Ovary (tissue), 10 donors: ENCODE measurements at places on chromosomes 7 and 10. TPM values are rescaled to one million over a fixed set of nuclear protein-coding genes. Genes with fewer than 3 reads are reported as not detected.
A peak's percentile ranks its signal among the peaks of the same experiment; 100 is the strongest.

DNA sequence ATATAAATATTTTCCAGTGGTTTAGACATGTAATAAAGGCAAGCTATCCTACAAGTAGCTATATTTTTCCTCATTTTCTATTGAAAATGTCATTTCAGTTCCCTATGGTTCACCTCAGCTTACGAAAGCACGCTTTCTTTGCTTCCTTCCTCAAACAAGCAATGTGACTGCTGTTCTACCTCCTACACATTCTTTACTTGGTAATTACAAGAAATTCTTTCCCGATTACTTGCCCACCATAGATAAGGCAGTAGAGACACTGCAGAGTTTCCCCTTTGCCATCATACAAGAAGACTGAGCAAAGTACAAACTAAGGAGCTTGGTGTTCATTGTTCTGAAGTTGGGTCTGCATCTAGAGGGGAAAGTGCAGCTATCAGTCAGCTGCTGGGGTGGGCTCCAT, 249.4 kb downstream of the CRPPA start:
- H3K4me3 ChIP-seq: no peak overlapping the region
- DNase-seq: no peak
- no peaks in the 10 kb centered on the region for H3K27me3 ChIP-seq
- no peak overlapping the region for H3K27ac ChIP-seq
- no peaks in the 10 kb centered on the region for H3K36me3 ChIP-seq

DNA sequence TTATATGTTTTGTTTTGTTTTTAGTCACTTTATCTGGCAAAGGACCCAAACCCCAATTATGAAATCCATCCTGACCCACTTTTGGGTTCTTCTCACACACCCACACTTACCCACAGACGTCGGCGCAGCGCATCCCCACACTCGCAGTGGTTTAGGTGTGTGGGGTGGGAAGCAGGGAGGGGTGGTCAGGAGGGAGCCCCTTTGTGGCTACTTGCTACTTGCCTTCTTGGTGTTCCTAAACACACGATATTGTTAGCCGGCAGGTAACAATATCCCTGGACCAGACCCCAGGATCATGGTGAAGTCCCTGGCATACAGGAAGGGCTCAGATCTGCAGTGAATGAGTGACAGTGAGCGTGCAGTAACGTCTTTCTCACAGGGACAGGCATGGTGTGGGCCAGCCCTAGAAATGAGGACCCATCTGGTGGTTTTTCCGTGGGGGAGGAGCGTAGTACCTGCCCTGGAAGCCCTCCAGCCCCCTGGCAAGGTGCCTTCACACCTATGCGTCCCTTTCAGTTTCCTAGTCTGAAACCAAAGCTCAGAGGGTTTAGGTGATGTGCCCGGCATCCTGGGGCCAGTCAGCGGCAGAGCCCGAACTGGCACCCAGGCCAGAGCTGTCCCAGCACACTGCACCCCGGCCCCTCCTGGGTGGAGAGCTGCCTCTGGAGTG, 4.4 kb downstream of the SPOCK2 start:
- H3K4me1 ChIP-seq: peaks cover 12% of the 10 kb centered on the region
- no peak overlapping the region for H3K27ac ChIP-seq
- no peaks in the 10 kb centered on the region for H3K36me3 ChIP-seq
- no peaks in the 10 kb centered on the region for H3K27me3 ChIP-seq
- DNase-seq: no peak

- H3K27me3 ChIP-seq: no peaks in the 10 kb centered on the region
- peaks cover 16% of the 10 kb centered on the region for H3K4me1 ChIP-seq
- no peaks in the 10 kb centered on the region for H3K36me3 ChIP-seq
- DNase-seq: no peak
Observed at GRCh38 chr10:132493246-132493755, 44.3 kb upstream of the INPP5A start.

DNA sequence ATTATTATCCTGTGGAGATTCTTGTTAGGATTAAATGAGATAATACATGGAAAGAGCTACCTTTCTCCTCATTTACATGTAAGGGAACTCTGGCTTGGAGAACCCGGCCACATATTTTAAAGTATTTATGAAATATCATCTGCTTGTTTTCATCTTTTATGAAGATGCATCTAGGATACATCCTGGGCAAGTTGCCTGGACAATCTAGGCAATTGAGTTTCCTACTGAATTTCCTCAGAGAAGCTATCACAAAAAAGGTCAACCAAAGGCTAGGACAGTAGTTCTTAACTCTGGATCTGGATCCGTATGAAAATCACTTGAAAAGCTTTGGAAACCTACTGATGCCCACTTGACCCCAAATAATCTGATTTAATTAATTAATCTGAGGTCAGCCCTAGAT, 140.7 kb downstream of the MTPAP start:
- DNase-seq: no peak
- no peaks in the 10 kb centered on the region for H3K36me3 ChIP-seq
- H3K27me3 ChIP-seq: no peaks in the 10 kb centered on the region
- no peaks in the 10 kb centered on the region for H3K4me1 ChIP-seq

DNA sequence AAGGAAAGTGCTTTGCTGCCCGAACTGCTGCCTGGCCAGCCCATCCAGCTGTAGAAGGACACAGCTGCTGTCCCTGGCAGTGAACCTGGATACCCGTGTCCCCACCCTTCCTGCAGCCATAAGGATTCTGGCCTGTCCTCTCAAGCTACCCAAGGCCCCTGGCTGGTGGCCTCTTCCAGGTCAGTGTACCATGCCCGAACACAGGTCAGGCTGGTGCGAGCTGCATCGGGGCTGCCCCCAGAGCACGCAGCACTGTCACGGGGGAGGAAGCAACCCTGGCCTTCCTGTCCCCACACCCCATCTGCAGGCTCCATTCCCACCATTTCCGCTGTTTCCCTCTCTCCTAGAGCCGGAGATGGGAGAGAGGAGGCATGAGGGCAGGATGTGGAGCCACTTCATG, 30.5 kb upstream of the PWWP2B start:
- no peak overlapping the region for H3K4me3 ChIP-seq
- H3K27ac ChIP-seq: no peak overlapping the region
- DNase-seq: no peak
- no peaks in the 10 kb centered on the region for H3K36me3 ChIP-seq
- H3K4me1 ChIP-seq: no peaks in the 10 kb centered on the region

DNA sequence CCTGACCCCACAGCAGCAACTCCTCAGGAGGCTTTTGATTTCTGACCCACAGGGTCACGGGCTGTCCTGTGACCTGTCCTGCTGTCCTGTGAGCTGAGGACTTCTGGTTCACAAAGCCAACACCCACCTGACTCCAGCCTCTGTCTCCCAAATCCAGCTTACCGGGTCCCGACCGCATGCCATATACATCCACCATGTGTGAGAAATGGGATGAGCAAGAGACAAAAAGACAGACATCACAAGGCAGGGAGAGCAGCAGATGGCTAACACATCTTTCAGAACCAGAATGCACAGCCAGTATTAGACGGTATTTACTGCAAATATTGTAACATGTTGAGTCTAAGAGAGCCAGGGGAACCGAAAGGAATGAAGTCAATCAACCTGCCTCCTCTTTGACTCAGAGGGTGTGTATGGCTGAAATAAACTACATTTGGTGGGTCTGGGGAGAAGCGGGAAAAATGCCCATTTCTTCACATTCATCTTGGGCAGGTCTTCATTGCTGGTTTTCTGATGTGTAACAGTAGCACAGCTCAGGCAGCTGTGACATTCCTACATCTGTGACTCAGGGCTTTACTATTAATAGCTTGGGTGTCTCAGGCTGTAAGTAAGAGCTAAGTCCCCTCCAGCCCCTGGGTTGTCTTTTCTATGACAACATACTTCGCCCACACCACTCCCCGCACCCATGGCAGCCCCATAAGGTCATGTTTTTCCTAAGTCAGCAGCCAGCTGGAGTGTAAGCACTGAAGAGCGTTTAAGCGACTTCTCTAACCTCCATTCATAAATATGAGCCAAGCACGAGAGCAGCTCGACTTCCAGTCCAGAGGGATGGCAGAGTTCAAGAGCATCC, 25.0 kb downstream of the ABLIM1 start:
- no peaks in the 10 kb centered on the region for H3K27me3 ChIP-seq
- peak overlapping the region; percentile 20 for H3K27ac ChIP-seq
- H3K36me3 ChIP-seq: no peaks in the 10 kb centered on the region
- no peak overlapping the region for H3K4me3 ChIP-seq
- peaks cover 9% of the 10 kb centered on the region for H3K4me1 ChIP-seq
- peak; percentile 43 for DNase-seq

GRCh38 chr10:6842722-6843121, 262.6 kb upstream of the PRKCQ start:
- no peaks in the 10 kb centered on the region for H3K27me3 ChIP-seq
- no peak for DNase-seq
- H3K36me3 ChIP-seq: no peaks in the 10 kb centered on the region

- H3K36me3 ChIP-seq: no peaks in the 10 kb centered on the region
- H3K4me1 ChIP-seq: peaks cover 1% of the 10 kb centered on the region
- no peak overlapping the region for H3K4me3 ChIP-seq
- no peak overlapping the region for H3K27ac ChIP-seq
Observed at GRCh38 chr7:129742256-129742655, 130.7 kb downstream of the NRF1 start.

GRCh38 chr10:29112827-29113615, 175.8 kb upstream of the LYZL1 start:
- no peak for DNase-seq
- no peak overlapping the region for H3K27ac ChIP-seq
- no peaks in the 10 kb centered on the region for H3K4me1 ChIP-seq
- H3K27me3 ChIP-seq: no peaks in the 10 kb centered on the region
- H3K4me3 ChIP-seq: no peak overlapping the region
- H3K36me3 ChIP-seq: no peaks in the 10 kb centered on the region

DNA sequence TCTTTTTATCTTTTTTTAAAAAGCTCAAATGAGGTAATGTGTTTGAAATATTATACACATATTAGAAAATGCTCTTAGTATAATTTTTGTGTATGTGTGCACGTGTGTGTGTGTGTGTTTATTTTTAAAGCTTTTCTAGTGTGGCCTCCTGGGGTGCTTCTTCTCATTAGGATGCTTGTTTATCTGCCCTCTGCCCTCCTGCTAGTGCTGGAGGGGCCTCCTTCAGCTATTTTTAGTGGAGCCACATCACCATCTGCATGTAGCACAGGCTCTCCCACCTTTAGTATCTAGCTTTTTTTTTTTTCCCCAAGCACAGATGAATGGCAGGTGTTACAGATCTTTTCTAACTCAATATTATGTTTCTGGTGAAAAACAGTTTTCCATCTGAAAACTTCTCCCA, 155.7 kb upstream of the TMEM229A start:
- H3K36me3 ChIP-seq: no peaks in the 10 kb centered on the region
- no peak overlapping the region for H3K27ac ChIP-seq
- no peaks in the 10 kb centered on the region for H3K4me1 ChIP-seq
- no peaks in the 10 kb centered on the region for H3K27me3 ChIP-seq

- no peaks in the 10 kb centered on the region for H3K36me3 ChIP-seq
- no peak overlapping the region for H3K27ac ChIP-seq
- no peak for DNase-seq
- no peak overlapping the region for H3K4me3 ChIP-seq
- no peaks in the 10 kb centered on the region for H3K27me3 ChIP-seq
Observed at GRCh38 chr10:101672536-101672935, 22.4 kb downstream of the FBXW4 start.

- H3K4me3 ChIP-seq: no peak overlapping the region
- no peak for DNase-seq
- H3K4me1 ChIP-seq: no peaks in the 10 kb centered on the region
- H3K27me3 ChIP-seq: peaks cover 2% of the 10 kb centered on the region
- H3K36me3 ChIP-seq: no peaks in the 10 kb centered on the region
- H3K27ac ChIP-seq: no peak overlapping the region
Observed at GRCh38 chr10:77784856-77785255, 141.7 kb downstream of the DLG5 start.

- no peak overlapping the region for H3K27ac ChIP-seq
- no peak for DNase-seq
- H3K36me3 ChIP-seq: no peaks in the 10 kb centered on the region
- H3K27me3 ChIP-seq: no peaks in the 10 kb centered on the region
- no peak overlapping the region for H3K4me3 ChIP-seq
Observed at GRCh38 chr10:122931088-122931906, 20.9 kb downstream of the FAM24A start.

DNA sequence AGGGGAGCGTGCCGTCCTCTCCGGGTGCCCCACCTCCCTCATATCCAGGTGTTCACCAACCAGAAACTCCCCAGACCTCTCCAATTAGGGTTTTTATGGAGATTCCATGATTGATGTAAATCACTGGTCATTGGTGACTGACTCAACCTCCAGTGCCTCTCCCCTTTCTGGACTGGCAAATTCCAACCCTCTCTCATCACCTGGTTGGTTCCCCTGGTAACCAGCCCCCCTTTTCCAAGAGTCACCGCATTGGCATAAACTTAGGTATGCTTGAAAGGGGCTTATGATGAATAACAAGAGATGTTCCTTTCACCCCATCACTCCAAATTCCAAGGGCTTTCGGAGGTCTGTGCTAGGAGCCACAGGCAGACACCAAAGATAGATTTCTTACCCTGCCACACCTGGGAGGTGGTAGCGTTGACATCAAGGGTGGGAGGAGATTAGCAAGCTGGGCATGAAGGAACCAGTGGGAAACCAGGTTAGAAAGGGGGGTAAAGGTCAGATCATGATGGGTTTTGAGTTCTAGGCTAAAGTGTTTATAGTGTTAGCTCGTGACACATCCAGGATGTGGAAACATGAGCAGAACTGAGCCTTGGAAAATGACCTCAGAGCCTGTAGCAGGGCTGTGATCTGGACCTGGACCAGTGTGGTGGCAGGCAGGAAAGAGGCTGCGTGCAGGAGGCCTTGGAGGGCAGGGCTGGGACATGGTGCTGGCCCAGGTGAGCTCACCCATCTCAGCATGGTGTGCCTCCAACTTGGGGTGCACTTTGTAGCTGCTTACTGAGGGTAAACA, 45.1 kb downstream of the CAMK1D start:
- H3K27ac ChIP-seq: no peak overlapping the region
- H3K27me3 ChIP-seq: no peaks in the 10 kb centered on the region

GRCh38 chr7:69038915-69039314, 559.4 kb upstream of the AUTS2 start:
- H3K4me1 ChIP-seq: no peaks in the 10 kb centered on the region
- no peaks in the 10 kb centered on the region for H3K36me3 ChIP-seq
- H3K4me3 ChIP-seq: no peak overlapping the region
- no peak overlapping the region for H3K27ac ChIP-seq
- H3K27me3 ChIP-seq: no peaks in the 10 kb centered on the region
- DNase-seq: no peak

DNA sequence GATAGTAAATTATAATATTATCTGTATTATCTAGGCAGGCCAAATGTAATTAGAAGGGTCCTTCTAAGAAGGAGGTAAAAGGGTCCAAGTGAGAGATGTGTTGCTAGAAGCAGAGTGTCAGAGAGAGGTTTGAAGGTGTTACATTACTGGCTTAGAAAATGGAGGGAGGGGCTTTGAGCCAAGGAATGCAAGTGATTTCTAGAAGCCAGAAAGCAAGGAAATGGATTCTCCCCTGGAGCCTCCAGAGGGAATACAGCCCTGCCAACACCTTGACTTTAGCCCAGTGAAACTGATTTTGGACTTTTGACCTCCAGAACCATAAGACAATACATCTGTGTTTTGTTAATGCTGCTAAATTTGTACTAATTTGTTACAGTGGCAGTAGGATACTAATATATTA, 97.9 kb upstream of the IL6 start:
- no peak overlapping the region for H3K27ac ChIP-seq
- no peak overlapping the region for H3K4me3 ChIP-seq
- no peaks in the 10 kb centered on the region for H3K36me3 ChIP-seq
- no peaks in the 10 kb centered on the region for H3K27me3 ChIP-seq

Gene ITGA8
- total RNA-seq: 4.2 TPM

Gene PON3
- 15.7 TPM for total RNA-seq

Gene CYP26C1
- total RNA-seq: 0.20 TPM

Gene STEAP4
- total RNA-seq: 3.0 TPM
